Activated naive CD4-positive, alpha-beta T cell treated with Interleukin-2 at 50 U/mL for 16 hours (primary cell): ENCODE measurements at places on chromosomes 3 and 15.
A peak's percentile ranks its signal among the peaks of the same experiment; 100 is the strongest.

GRCh38 chr3:16205156-16205870 is 30.8 kb downstream of the GALNT15 start:
- DNase-seq, result no peak

- no peak for DNase-seq
Observed at GRCh38 chr3:149493315-149494021, 19.0 kb downstream of the TM4SF4 start.

DNA sequence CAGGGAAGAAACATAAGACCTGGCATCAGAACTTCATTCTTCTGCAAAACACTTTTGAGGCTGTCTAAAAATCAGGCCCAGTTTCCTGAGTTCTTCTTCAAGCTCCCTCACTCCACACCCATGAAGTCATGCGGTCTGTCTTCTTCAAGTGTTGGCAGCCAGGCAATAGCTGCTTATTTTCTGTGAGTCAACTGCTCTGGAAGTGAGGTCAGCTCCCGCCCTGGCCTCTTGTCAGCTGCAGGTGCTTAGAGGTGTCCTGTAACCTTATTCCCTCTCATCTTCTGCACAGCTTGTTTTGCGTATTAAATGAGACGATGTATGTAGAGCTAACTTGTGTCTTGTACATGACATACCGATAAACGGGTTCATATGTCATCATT is 226.1 kb downstream of the ADAMTS17 start:
- no peak for DNase-seq

GRCh38 chr15:84001037-84001436 is 234.5 kb upstream of the GOLGA6L4 start:
- DNase-seq, result no peak

GRCh38 chr3:65984975-65985374 is 53.7 kb downstream of the MAGI1 start:
- DNase-seq, result no peak

- peak; percentile 44 for DNase-seq
Observed at GRCh38 chr3:12796171-12797123, at the start of gene CAND2. CAND2 (plus strand) TSS chr3:12796680; CDS start chr3:12796721, 41 bp downstream.
